ENCODE measurements at places on chromosomes 11 and 22. TPM values are rescaled to one million over a fixed set of nuclear protein-coding genes. Genes with fewer than 3 reads are reported as not detected.

GRK3 gene
- total RNA-seq, result 7.6 TPM

PTPRCAP gene
- not detected for total RNA-seq

ARHGAP20 gene
- total RNA-seq, result 0.90 TPM

ZNF280B gene
- total RNA-seq, result 0.72 TPM

MAP6 gene
- 2.0 TPM for total RNA-seq
